ENCODE measurements at places on chromosomes 1 and 21.
A peak's percentile ranks its signal among the peaks of the same experiment; 100 is the strongest.

DNA sequence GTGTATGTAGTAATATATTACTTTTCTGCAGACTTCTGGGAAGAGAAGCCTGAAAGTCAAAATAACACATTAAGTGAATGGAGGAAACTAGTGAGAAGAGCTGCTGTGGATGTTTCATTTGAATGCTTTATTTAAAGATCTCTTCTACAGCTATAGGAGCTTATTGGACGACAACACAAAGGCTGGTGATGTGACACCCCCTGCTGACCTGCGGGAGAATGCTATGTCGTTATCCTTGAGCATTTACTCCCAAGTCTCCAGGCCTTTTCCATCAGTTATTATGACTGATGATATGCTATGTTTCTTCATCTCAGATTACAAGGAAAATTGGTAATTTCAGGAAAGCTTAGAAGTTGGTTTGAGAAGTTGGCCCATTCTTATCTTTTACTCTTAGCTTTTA lies 22.3 kb upstream of the PLA2G4A start:
- H3K4me3 ChIP-seq, result no peak overlapping the region
- no peaks in the 10 kb centered on the region for H3K4me1 ChIP-seq
- DNase-seq, result no peak
- no peaks in the 10 kb centered on the region for H3K36me3 ChIP-seq

DNA sequence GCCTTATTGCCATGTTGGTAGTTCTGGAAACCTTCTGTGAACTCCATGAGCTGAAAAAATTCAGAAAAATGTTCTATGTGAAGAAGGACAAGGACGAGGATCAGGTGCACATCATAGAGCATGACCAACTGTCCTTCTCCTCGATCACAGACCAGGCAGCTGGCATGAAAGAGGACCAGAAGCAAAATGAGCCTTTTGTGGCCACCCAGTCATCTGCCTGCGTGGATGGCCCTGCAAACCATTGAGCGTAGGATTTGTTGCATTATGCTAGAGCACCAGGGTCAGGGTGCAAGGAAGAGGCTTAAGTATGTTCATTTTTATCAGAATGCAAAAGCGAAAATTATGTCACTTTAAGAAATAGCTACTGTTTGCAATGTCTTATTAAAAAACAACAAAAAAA lies 57.4 kb downstream of the KCNK1 start:
- H3K36me3 ChIP-seq, result no peaks in the 10 kb centered on the region
- no peaks in the 10 kb centered on the region for H3K4me1 ChIP-seq
- no peak overlapping the region for H3K4me3 ChIP-seq

DNA sequence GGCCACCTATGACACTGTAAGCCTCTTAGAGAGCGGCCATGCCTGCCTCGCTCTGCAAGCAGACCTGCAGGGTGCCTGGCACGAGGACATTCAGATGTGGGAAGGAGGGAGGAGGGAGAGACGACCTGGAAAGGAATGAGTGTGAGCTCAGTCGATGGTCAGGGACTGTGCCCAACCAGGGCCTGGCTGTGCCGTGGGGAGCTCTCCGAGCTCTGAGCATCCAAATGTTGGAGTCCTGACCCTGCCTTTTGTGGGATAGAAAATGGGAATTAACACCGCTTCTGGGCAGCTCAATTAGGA lies 7.3 kb downstream of the CSTB start:
- peaks cover 11% of the 10 kb centered on the region for H3K36me3 ChIP-seq
- H3K4me3 ChIP-seq, result no peak overlapping the region
- H3K27me3 ChIP-seq, result no peaks in the 10 kb centered on the region

- H3K4me1 ChIP-seq, result no peaks in the 10 kb centered on the region
- no peak overlapping the region for H3K27ac ChIP-seq
- no peaks in the 10 kb centered on the region for H3K27me3 ChIP-seq
- no peaks in the 10 kb centered on the region for H3K36me3 ChIP-seq
These were observed 102.6 kb upstream of the GRIK1 start for GRCh38 chr21:30042443-30042842.

DNA sequence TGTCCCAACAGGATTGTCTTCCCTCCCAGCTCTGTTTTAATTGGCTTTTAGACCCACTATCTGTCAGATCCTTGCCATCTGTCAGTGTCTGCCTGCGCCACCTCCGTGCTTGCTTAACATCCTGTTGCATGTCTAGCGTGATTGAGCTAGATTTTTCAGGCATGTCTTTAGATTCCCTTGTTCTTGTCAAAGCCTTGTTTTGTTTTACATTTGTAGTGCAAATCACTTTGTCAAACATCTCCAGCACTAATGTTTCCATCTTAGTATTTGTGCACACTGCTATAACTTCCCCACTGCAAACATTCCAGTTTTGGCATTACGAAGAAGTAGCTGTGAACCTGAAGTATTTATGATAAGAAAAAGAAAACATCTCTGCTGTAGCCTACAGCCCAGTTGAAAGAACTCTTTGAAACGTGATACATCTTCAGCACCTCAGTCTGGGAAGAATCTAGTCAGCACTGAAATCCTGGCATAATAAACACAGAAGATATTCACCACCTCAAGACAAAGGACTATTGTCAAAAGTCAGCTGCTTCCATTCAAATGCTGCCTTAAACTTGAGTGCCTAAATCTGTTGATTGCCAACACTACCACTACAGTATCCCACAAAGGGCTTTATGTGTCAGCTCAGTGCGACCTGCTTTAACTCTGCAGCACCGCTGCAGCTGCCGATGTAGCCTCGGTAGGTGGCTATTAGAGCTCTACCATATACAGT lies 105.0 kb downstream of the FNBP1L start:
- H3K27me3 ChIP-seq, result no peaks in the 10 kb centered on the region
- DNase-seq, result peak; percentile 51
- H3K36me3 ChIP-seq, result no peaks in the 10 kb centered on the region
- peak overlapping the region; percentile 56 for H3K27ac ChIP-seq

DNA sequence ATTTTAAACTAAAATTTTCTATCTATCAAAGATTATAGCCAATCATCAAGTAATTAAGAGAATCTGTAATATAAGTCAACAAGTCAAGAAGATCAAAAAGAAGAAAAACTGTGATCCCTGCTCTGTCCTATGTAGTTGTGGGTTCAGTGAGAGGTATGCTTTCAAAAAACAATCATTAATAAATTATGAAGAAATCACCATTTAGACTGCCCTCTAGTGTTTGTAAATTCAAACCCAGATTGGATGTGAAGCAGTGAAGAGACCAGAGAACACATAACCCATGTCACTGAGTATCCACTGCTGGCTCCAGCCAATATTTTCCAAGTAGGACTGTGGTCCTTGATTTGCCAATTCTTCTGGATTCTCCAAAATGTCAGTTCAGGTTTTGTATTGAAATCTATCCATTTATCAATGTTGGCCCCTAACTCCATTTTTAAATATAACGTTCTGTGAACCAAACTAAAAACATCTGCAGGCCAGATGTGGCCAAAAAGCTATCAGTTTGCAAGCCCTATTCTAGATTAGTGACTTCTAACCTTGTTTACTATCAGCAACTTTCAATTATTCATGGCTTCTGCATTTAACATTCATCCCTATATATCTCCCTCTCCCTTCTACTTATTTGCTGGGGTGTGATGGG lies 467.5 kb upstream of the CXADR start:
- H3K36me3 ChIP-seq, result no peaks in the 10 kb centered on the region
- no peaks in the 10 kb centered on the region for H3K27me3 ChIP-seq
- DNase-seq, result no peak

GRCh38 chr1:3674100-3675094 lies 22.1 kb downstream of the TP73 start:
- DNase-seq, result no peak
- no peak overlapping the region for H3K4me3 ChIP-seq
- no peaks in the 10 kb centered on the region for H3K27me3 ChIP-seq
- no peak overlapping the region for H3K27ac ChIP-seq
- H3K36me3 ChIP-seq, result no peaks in the 10 kb centered on the region

Data from heart left ventricle (tissue), 16 donors.